ENCODE measurements at places on chromosomes 12 and 14.

GRCh38 chr14:90062822-90063539 is 1.2 kb downstream of the KCNK13 start:
- DNase-seq = no peak

GRCh38 chr14:103849151-103849886 is 1.9 kb upstream of the PPP1R13B start:
- no peak for DNase-seq

GRCh38 chr12:92844151-92844763 is 84.8 kb downstream of the EEA1 start:
- no peak for DNase-seq

GRCh38 chr14:90830931-90831701 is 14.9 kb upstream of the TTC7B start:
- DNase-seq = no peak

DNA sequence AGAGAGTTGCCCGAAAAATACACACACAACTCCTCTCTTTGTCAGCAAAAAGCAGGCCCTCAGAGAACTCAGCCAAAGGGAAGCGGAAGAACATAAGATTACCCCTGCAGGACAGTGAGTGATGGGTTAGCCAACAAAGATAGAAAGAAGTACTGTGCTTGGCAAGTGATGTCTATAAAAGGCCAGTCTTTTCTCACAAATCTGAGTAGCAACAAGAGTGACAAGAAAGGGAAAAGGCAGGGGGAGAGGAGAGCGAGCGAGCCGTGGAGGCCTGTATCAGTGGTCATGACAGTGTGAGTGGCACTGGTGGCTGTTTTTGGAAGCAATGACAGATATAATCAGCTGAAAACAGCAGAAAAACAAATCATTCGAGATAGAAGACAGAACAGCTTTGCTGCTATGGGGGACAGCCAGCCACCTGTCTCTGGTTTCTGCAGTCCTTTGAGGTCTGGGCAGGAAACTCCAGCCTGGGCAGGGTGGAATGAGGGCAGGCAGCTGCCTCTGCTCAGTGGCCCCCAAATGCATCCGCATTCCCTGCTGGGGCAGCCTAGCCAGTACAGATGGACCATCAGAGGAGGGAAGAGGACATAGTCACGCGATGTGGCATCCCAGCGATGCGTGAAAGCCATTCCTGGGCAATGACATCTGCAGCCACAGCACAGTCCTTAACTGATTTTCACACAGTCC is 74.7 kb downstream of the TRIM9 start:
- no peak for DNase-seq

DNA sequence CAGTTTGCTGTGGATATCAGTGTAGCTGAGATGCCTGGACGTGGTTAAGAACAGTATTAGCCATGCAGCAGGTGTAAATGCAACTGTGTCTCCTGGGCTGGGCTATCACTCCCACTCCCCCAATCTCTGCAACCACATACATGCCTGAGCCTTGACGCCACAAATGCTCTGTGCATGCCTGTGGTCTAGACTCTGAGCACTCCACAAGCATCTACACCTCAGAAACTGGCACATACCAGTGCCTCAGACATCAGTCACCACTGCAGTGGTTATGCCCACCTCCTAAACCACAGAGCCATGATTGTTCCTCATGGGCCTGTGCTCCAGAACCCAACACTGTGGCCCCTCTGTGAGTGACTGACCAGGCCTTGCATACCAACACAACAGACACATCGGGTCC is 226.8 kb upstream of the ALG10 start:
- DNase-seq = peak; percentile 5

DNA sequence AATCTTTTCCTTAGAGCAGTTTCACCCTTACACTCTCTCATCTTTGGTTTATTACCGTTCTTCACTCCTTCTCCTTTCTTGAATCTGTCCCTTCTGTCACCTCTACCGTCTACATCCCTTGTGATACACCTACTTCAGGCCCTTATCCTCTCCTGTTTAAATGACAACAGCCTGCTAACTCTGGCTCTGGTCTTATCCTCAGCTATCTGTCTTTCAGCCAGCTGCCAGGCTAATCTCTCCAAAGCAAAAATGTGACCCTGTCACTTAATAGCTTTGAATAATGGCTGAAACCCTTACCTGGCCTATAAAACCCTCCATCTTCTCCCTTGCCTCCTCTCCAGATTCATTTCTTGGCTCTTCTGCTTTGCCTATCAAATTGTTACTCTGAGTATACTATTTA is 32.3 kb downstream of the BEST3 start:
- no peak for DNase-seq
